ENCODE measurements at places on chromosomes 12 and 14. TPM values are rescaled to one million over a fixed set of nuclear protein-coding genes. Genes with fewer than 3 reads are reported as not detected.
A peak's percentile ranks its signal among the peaks of the same experiment; 100 is the strongest.

DNA sequence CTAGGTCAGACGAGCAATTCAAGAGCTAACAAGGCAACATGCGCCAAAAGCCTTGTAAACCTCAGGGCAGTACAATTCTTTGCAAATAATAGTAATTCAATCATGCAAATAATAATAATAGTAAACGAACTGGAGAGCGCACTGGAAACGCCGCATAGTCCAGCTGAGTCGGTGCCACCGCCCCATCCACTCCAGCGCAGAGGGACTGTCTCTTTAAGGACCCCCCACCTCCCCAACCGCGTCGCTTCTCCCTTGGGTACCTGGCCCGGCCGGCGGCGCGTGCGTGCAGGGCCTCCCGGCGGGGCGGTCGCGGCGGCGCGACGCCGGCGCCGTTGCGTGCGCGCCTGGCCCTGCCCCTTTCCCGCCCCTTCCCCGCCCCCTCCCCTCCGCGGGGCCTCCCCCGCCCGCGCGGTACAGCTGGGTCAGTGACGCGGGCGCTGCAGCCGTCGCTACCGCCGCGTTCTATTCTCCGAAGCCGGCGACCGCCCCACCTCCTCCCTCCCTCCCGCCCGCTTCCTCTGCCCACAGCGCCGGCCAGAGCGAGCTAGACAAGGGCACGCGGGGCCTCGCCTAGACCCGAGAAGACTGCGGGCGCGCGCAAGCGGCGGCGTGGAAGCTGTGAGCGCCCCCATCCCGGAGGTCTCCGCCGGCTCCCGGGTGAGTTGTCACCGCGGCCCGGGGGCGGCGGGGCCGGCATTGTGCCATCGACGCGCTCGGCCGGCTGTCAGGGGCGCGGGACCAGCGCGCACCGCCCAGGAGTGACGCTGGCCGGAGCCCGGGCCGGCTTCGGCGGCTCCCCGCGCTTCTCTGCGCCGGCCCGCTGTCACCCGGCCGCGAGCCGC is at the start of gene SUSD6:
TSS of gene SUSD6 (plus strand) at position 425 of the 842 bp plus-strand sequence. CDS start 46,997 bp downstream, outside the sequence.
- peak within 1 kb of the TSS; percentile 96 for H3K27ac ChIP-seq
- peaks cover 56% of the 10 kb centered on the region for H3K4me1 ChIP-seq
- H3K27me3 ChIP-seq, result no peaks in the 10 kb centered on the region
- peak; percentile 88 for DNase-seq
- no peaks in the 10 kb centered on the region for H3K36me3 ChIP-seq
- peak within 1 kb of the TSS; percentile 96 for H3K4me3 ChIP-seq

Gene KCNK10
- not detected for polyA plus RNA-seq

Gene LMO3
- not detected for polyA plus RNA-seq

- peaks cover 4% of the 10 kb centered on the region for H3K27me3 ChIP-seq
- H3K4me3 ChIP-seq, result no peak overlapping the region
- no peak for DNase-seq
- H3K4me1 ChIP-seq, result no peaks in the 10 kb centered on the region
- no peak overlapping the region for H3K27ac ChIP-seq
Measured at GRCh38 chr12:45148619-45149018, 67.3 kb upstream of the ANO6 start.

DNA sequence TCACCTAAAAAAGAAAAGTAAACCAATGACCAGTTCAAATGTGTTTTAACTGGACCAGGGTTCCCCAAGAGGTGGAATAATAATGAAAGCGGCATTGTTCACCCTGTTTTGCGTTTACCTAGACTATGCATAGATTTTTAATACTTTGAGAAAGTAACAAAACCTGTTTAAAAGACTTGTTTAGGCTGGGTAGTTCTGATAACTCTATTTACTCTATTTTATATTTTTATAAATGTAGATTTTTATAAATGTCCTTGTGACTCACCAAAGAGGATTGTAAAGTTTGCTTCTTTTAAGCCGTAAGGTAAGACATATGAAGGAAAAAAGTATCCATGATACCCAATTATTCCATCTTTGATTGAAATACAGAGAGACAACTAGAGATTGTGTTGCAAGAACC is 288.0 kb upstream of the NPAS3 start:
- H3K4me3 ChIP-seq, result no peak overlapping the region
- DNase-seq, result no peak
- no peaks in the 10 kb centered on the region for H3K36me3 ChIP-seq
- H3K4me1 ChIP-seq, result no peaks in the 10 kb centered on the region

Gene C12orf56
- not detected for polyA plus RNA-seq

Gene GDF11
- 1.0 TPM for polyA plus RNA-seq
